ENCODE measurements at places on chromosomes 13 and 19.

DNA sequence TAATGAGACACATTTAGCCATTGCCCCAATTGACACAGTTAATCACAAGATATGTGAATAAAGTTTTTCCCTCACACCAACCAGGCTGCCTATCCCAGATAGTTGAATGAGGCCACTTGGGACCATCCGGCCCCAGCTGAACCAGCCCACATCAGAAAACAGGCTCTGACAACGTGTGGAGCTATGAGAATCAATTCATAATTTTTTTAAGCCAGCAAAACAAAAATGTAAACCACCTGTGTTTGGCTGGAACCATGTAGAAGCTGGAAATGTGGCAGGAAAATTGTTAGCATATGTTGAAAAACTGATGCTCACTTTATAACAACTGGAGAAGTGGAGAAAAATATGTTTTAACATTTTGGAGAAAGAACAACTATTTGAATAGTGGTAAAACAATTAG, 1161.3 kb downstream of the SLITRK1 start:
- DNase-seq: no peak

- no peak for DNase-seq
Measured at GRCh38 chr19:36837176-36837905, 846 bp downstream of the ZNF790 start.

GRCh38 chr19:22783651-22784410, at the start of gene ZNF99:
Gene ZNF99 (minus strand): TSS chr19:22784151. CDS start chr19:22784016, 135 bp downstream.
- DNase-seq: no peak

- no peak for DNase-seq
Measured at GRCh38 chr13:92265408-92265807, 867.0 kb downstream of the GPC5 start.

DNA sequence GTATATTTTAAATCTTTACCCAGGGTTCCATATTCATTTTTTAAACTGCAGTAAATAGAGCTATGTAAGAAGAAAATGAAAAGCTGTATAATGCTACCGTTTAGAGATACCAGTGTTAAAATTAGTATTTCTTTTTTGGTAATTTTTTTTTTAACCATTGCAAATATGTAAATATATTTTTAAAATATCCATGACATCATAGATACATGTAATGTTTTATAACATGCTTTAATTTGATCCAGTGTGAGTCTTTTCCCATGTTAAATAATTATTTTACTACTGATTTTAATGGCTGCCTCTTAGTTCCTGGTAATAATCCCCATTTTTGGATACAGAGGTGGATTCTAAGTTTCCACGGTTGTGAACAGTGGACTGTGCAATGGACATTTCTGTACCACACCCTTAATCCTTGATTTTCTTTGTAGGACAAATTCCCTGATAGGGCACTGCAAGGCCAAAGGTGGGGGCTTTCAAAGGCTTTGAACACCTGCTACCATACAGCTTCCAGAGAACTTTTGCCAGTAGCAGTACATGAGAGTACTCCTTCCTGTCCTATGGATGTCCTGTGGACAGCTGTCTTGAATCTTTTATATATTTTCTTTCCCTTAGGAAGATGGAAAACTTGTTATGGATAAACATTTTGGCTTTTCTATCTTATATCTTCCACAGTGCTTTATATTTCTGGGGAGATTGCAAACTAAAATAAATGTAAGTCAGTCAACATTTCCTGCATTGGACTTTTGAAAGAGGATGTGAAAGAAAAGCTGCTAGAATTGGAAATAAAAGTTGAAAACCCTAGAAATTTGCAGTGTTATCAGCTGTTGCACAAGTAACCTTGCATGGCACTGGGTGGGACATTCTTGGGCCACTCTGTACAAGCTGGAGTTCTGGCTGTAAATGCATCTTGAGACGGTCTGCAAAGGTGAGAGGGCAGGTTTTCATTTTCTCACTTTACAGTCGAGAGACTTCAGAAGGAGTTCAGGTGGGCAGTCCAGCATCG, 46.8 kb downstream of the ARHGEF7 start:
- DNase-seq: no peak

DNA sequence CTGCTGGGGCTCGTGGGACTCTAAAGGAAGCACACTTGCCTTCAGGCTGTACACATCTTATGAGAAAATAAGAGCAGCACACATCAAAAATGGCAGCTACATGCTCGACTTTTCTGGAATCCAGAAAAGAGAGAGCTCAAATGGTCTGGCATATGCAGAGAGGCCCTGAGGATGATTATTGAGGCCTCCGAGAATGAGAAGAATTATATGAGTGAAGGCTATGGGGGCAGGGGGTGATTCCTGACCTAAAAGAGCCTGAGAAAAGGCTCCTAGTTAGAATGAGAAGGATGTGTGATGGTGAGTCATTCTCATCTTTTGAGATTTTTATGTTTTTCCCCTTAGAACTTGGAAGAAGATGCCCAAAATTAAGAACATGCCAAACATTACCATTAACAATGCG, 97.1 kb downstream of the HSPH1 start:
- no peak for DNase-seq

GRCh38 chr13:65926750-65927171, 1303.4 kb downstream of the PCDH9 start:
- DNase-seq: no peak

GRCh38 chr13:20398459-20398858, 127.2 kb downstream of the CRYL1 start:
- no peak for DNase-seq

Measured in CD4-positive, alpha-beta T cell treated with Interleukin-17A for 4 hours (primary cell).